ENCODE measurements at places on chromosomes 5 and 9.

GRCh38 chr5:148746826-148747535, 79.4 kb upstream of the ADRB2 start:
- peak; percentile 11 for DNase-seq

GRCh38 chr5:35303152-35303551, 72.9 kb upstream of the PRLR start:
- no peak for DNase-seq

DNA sequence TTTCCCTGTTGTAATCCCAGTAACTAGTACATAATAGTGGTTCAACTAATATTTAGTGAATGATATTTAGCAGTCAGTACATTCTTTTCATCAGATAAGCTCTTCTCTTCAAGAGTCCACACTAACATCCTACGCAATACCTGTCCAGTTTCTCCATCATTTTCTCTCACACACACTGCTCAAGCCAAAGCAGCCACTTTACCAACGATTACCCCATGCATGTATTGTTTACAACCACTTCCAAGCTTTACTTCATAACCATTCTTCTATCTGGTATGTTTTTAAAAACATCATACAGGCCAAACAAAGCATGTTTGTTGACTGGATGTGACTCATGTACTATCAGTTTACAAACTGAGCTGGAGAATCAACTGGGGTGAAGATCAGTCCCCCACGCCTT, 7.3 kb downstream of the UBTD2 start:
- DNase-seq: no peak

GRCh38 chr9:138097501-138097991, 220.0 kb downstream of the CACNA1B start:
- DNase-seq: no peak

GRCh38 chr9:1880038-1880565, 135.0 kb upstream of the SMARCA2 start:
- no peak for DNase-seq

- no peak for DNase-seq
Observed at GRCh38 chr9:113524468-113524867, 60.9 kb downstream of the RGS3 start.

DNA sequence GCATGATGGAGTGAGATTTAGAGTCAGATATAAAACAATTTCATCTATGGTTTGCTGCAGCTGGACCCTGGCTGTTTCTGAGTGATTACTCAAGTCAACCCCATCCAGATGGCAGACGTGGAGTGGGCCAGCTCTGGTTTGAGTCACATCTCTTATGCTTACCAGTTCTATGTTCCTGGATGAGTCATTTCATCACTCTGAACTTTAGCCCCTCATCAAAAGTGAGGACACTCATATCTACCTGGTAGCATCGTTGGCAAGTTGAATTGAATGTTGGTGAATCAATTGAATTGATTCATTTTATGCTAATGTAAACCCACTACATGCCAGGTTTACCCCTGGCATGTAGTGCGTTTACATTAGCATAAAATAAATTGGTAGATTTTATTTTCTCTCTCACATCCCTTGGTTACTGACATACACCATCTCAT, 176.4 kb downstream of the FGF18 start:
- DNase-seq: peak; percentile 36

GRCh38 chr5:62030326-62030725, 275.7 kb upstream of the KIF2A start:
- no peak for DNase-seq

DNA sequence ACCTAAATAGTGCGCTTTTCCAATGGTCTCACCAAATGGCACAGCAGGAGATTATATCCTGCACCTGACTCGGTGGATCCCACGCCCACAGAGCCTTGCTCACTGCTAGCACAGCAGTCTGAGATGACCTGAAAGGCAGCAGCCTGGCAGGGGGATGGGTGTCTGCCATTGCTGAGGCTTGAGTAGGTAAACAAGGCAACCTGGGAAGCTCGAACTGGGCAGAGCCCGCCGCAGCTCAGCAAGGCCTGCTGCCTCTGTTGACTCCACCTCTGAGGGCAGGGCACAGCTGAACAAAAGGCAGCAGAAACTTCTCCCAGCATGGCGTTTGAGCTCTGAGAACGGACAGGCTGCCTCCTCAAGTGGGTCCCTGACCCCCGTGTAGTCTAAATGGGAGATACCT, 18.1 kb upstream of the ABLIM3 start:
- DNase-seq: no peak
